Occipital lobe (tissue), 3 donors: ENCODE measurements at places on chromosomes 4 and X.

GRCh38 chr4:165692082-165692481 lies 181.0 kb upstream of the TLL1 start:
- DNase-seq = no peak

- no peak for DNase-seq
Observed at GRCh38 chrX:72100051-72100755, 31.5 kb downstream of the RTL5 start.

DNA sequence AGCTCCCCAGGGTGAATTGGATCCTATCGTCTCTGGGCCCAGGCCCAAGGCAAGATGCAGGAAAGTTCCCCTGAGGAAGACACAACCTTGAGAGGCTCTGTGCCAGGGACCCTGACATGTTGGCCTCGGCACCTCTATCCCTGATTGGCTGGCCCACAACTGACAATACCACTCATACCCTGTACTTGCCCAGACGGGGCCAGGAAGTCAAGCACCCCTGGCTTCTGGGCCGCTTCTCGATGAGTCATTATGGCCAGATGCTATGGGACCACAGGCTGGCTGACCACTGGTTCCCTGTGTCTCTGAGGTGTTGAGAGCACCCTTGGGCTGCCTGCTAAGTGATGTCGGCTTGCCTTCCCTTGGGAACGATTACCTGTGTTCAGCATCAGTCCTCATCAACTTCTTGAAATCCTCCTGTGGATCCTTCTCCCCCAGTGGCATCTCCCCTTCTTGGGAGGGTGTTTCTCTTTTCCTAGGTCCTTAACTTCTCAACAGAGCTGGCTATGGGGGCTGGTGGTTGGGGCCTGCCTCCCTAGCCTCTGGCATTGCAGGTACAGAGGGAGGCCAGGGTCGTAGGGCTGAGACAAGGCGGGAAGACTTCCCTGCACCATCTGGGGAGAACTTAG lies 54.5 kb upstream of the MAMLD1 start:
- DNase-seq = no peak

GRCh38 chr4:8170341-8170740 lies 11.7 kb upstream of the ABLIM2 start:
- DNase-seq = no peak

GRCh38 chr4:8238515-8239053 lies 31.0 kb upstream of the HTRA3 start:
- no peak for DNase-seq

- DNase-seq = no peak
Observed at GRCh38 chrX:15755091-15755490, 17.0 kb downstream of the CA5B start.

- DNase-seq = no peak
Observed at GRCh38 chr4:168574581-168575295, 77.9 kb downstream of the PALLD start.

GRCh38 chr4:108744307-108744706 lies 18.5 kb downstream of the ETNPPL start:
- no peak for DNase-seq

DNA sequence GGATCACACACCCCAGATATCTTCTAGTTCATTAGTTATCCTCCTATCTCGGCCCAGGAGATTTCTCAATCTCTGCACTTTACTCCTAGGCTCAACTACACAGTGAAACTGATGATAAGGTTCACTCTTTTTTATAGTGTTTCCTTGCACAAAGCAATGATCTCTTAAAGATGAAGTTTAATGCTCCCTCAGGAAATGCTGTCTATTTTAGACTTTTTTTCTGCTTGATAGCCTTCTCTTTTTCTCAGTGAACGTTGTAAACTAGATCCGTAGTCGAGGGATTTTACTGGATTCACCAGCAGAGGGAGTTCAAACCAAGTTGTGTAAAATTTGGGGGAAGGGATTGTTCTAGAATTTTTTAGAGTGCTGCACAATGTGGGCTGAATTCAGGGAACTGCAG lies 269.6 kb downstream of the GBA3 start:
- no peak for DNase-seq

GRCh38 chrX:153638041-153638371 lies 9.0 kb upstream of the DUSP9 start:
- no peak for DNase-seq

DNA sequence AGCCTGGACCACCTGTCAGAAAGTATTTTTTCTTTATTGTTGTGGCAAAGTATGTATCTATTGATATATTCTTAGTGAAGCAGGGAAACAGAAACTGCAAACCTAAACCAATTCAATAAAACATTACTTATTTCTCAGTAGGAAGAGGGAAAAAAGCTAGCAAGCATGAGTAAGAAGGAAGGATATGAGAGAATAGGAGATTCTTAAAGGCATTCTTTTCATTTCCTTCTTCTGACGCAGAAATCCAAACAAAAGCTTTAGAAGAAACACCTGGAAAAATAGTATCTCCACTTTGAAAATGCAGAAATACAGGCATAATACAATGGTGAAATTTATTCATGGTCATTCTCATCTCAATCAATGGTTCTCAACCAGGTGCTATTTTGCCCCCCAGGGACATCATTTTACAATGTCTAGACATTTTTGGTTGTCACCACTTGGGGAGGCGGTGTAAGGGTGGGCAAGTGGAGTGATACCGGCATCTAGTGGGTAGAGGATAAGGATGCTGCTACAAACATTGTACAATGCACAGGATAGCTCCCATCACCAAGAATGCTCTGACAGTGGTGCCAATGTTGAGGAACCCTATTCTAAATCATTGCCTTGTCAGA lies 21.7 kb upstream of the ATXN3L start:
- no peak for DNase-seq

- DNase-seq = no peak
Observed at GRCh38 chr4:159206427-159206871, 103.6 kb downstream of the RAPGEF2 start.

- no peak for DNase-seq
Observed at GRCh38 chr4:123748806-123749205, 352.2 kb downstream of the SPRY1 start.

GRCh38 chr4:62126064-62126732 lies 926.1 kb downstream of the ADGRL3 start:
- DNase-seq = no peak

- peak; percentile 14 for DNase-seq
Observed at GRCh38 chr4:64539234-64539849, 130.1 kb upstream of the TECRL start.

GRCh38 chrX:40807384-40807783 lies 72.0 kb upstream of the MED14 start:
- no peak for DNase-seq

DNA sequence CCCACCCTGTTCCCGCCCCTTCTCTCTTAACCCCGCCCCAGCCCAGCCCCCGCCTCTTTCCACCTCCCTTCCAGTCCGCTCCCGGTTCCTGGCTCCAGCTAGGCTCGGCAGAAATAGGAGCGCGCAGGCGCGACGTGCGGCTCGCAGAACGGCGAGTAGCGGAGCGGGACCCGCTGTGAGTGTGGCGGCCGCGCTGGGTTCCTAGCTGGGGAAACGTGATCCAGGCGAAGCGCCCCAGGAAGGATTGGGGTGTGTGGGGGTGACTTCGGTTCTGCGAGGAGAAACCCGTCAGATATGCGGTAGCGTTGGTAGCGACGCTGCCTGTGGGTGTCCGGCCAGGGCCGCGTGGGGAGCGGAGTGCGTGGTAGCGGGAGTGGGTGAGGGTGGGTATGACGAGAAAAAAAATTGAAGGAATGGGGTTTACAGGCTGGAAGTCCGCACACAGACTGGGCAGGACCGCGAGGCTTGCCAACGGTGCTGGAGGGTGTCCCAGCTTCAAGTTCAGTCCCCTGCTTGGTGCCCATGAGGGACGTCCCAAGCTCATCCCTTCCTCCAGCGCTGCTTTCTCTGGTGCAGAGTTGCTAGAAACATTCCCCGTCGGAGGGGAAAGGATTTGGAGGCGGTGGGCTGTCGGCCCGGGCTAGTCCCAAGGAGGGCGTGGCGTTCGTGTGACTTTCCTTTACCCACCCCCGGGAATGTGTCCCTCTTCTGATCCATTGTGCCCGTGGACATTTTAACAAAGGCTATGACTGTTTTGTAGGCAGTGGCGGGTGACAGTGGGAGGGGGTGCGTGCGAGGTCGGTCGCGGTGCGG lies at the start of gene PRRG1:
Gene PRRG1, plus strand, starts transcription at position 144 of the 813 bp plus-strand sequence. CDS start 56,886 bp downstream, outside the sequence.
- peak; percentile 77 for DNase-seq

GRCh38 chr4:108884596-108884995 lies 121.7 kb upstream of the ETNPPL start:
- DNase-seq = no peak

DNA sequence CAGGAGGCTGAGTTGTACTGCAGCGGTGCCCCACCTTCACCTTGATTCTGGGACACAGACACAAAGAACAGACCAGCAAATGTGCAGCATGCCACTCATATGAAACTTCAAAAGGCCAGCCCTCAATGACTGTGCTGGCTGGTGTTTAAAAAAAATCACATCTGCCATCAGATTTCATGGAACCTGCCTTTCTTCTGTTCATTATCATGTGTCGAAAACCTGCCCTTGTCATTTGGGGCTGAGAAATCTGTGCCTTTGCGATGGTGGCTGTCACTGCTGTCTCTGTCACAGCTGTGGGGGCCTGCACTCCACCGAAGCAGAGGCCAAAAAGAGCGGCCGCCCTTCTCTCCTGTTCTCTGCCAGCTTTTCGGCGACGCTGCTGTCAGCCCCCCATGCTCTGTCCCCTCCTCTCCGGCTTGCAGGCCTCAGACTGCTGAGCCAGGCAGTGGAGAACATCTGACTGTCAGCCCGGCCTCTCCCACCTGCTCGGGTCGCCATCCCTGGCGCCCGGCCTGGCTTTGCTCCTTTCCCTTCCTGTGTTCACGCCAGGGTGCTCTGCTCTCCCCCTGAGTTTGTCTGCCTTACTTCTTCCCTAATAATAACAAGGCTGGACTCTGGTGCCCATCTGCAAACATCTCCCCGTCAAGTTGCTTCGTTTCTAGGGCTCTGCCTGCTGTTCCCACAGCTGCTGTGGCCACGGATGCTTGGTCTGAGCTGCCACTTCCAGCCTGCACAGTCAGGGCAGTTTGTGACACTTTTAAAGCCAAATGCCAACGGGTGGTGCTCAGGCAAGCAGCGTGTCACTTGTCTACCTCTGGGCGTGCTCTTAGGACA lies 355.2 kb downstream of the UNC5C start:
- peak; percentile 31 for DNase-seq

DNA sequence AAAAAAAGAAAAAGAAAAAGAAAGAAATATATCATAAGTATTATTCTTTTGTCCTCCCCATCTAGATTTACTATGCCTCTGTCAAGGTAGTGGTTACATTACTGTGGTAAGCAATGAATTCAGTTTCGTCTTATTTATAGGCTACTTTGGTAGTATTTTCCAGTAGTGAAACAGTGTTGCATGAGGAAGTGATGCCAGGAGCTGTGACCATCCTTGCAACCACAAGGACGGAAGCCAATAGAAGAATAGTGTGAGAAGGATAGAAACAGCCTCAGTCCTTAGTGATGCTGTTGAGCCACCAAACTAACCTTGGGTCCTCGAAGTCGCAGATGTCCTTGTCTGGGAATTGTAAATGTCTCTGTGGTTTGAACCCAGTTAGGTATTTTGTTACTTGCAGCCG lies 328.5 kb downstream of the PPP3CA start:
- no peak for DNase-seq

- DNase-seq = peak; percentile 70
Observed at GRCh38 chr4:75940692-75941253, at the start of gene NAAA. NAAA (minus strand) TSS chr4:75941013; CDS start chr4:75940949, 64 bp downstream.

DNA sequence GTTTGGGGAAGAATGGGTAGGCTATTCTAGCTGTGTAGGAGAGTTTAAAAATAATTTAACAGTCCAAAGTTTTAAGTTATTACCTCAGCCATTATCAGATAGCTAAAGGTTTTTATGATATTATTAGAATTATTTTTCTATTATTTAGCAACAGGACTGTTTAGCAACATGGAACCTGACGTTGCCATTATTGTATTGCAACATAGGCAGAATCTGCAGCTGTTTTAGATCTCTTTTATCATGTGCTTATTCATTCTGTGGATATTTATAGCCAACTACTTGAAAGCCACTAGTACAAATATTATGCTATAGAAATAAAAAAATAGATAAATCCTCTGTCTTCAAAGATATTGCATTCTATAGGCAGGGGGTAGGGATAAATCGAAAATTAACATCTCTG lies 382.0 kb upstream of the TRAM1L1 start:
- no peak for DNase-seq

DNA sequence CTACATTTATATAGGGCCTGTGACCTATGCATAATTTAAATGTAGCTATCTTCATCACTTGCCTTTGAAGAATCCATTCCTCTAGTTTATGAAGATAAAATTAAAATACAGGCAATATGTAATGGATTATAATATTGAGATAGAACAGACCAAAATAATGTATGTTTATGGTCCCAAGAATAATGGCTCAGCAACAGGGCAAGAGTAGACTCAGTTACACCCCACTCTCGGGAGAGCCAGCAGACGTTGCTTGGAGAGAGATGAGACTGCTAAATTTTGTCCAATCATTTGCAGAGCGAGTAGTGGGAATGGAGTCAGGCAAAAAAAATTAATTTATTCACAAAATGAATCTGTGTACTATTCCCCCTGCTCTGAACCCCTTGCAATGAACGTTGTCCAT lies 223.2 kb upstream of the FAT4 start:
- DNase-seq = no peak

- DNase-seq = no peak
Observed at GRCh38 chrX:16585486-16586376, 64.2 kb upstream of the S100G start.

GRCh38 chrX:16187024-16187760 lies 19.9 kb downstream of the MAGEB17 start:
- DNase-seq = no peak

DNA sequence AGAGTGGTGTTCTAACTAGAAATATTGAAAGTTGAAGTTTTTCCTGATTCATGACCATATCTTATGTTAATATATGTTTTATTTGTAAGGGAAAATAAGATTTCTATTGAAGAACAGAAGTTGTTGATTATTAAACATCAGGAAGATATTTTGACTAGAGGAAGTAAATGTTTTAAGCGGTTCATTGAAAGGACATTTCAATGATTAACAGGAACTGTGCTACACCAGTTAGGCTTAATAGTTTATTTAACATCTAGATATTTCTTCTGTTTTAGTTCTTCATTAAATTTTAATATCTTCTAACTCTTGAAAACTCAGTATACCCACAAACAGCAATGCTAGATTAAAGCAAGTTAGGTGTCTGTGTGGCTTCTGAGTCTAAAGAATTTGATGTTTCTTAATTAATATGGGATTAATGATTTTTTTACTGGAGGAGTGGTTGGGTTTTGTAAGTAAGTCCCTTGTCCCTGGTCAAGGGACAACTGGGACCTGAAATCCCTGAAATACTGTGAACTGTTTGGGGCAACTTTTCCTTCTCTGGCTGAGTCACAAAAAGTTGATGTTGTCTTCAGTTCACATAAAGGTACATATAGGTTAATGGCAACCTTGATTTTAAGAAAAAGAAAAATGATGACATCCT lies 42.9 kb upstream of the CYP4V2 start:
- no peak for DNase-seq

- DNase-seq = no peak
Observed at GRCh38 chrX:11427453-11428071, 134.3 kb downstream of the AMELX start.

- no peak for DNase-seq
Observed at GRCh38 chr4:629915-630641, 4.7 kb downstream of the PDE6B start.
